CD4-positive, alpha-beta T cell treated with Interleukin-15 for 1 hour (primary cell): ENCODE measurements at places on chromosomes 4 and X.

DNA sequence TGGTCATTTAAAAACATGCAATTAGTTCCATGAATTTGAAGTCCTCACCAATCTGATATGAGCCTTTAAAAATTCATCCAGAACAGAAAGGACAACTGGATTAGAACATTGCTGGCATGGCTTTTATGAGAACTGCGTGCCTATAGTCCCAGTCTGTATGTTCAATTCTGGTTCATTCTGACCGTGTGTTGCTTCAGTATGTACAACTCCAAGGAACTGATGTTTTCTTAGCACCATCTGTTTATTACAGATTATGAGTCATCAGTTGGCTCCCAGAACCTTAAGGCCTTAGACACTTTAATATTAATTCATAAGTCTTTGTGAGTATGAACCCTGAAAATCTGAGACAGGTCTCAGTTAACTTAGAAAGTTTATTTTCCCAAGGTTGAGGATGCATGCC lies 115.0 kb downstream of the CEP44 start:
- DNase-seq: no peak

GRCh38 chr4:18566970-18567799 lies 545.6 kb upstream of the LCORL start:
- no peak for DNase-seq

DNA sequence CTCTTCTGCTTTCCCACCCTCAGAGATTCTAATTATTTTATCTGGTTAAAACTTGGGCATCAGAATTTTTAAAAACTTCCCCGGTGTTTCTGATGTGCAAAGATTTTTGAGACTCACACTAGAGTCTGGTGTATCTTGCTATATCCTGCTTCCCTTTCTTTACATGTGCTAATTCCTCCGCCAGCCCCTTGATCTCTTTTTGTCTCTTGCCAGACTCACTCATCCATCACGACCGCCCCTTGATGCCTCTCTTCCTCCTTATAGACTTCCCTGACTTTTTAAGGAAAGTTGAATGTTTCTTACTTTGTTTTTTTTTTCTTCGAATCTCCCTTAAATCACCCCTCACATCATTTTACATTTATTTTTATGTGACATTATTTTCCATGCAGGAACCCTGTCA lies 274.9 kb upstream of the PITX2 start:
- no peak for DNase-seq

DNA sequence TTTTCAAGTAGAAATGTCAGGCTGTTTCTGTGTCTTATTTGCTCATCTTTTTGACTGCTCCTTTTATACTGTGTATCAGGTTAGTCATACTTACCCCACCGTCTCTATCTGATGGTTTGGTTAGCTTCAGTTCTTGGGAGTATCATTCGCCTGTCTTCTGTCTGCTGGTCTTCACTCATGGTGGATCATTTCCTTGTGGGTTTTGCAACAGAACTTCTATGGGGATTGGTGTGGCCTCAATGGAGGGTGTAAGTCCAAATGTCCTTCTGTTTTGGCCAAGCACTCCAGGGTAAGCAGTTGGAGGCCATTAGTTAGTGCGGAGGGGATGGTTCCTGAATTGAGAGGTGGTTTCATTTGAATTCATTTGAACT lies 7.2 kb downstream of the ABCD1 start:
- DNase-seq: no peak

GRCh38 chr4:8675383-8675782 lies 82.8 kb downstream of the CPZ start:
- DNase-seq: no peak

GRCh38 chr4:93183576-93183975 lies 645.0 kb upstream of the ATOH1 start:
- DNase-seq: no peak

DNA sequence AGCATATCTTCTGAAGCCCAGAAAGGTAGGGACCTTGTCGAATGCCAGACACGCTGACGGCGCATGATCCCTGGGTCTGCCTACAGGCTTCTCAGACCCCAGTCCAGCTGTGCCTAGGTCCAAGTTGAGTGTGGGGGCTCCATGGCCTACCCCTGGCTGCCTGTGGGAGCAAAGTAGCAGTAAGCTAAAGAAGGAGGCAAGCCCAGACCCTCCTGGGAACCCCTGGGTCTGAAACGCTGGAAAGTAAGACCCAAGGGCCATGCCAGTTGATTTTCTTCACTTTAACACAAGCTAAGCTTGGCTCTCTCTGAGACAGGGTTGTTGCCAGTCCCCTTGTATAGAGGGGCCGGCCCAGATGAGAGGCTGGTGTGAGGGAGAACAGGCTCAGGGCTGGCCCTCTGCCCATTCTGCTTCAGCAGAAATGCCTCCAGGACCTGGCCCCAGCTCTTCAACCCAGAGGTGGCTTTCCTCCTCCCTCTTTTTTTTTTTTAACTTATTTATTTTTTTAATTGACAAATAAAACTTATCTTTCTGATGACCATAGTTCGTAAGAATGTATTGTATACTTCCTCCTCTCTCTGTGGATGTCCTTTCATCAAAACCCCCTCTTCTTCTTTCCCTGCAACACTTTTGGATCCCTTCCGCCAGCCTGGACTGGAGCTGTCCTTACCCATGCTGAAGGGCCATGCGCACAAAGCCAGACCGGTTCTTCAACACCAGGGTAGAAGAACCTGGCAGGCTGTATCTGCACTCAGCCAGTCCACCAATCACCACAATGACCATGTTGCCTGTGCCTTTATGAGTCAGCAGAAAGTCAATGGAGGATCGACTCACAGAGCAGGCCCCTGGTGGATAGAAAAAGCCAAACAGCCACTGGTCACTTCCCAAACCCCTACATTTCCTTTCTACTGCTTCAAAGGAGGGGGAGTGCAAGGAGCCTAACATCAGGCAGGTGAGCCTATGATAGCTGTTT lies 7.1 kb downstream of the AWAT2 start:
- no peak for DNase-seq

DNA sequence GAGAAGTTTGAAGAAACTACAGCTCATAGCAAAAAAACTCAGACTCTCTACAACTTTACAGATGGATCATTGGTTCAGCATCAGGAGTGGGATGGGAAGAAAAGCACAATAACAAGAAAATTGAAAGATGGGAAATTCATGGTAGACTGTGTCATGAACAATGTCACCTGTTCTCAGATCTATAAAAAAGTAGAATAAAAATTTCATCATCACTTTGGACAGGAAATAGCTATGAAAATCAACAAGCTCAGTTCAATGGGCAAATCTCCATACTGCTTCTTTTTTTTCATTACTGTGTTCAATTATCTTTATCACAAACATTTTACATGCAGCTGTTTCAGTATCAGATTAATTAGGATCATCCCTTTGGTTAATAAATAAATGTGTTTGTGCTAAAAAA lies 76.5 kb upstream of the RAPGEF2 start:
- no peak for DNase-seq

- no peak for DNase-seq
These were observed 68.9 kb upstream of the TRAM1L1 start for GRCh38 chr4:117154251-117154650.

DNA sequence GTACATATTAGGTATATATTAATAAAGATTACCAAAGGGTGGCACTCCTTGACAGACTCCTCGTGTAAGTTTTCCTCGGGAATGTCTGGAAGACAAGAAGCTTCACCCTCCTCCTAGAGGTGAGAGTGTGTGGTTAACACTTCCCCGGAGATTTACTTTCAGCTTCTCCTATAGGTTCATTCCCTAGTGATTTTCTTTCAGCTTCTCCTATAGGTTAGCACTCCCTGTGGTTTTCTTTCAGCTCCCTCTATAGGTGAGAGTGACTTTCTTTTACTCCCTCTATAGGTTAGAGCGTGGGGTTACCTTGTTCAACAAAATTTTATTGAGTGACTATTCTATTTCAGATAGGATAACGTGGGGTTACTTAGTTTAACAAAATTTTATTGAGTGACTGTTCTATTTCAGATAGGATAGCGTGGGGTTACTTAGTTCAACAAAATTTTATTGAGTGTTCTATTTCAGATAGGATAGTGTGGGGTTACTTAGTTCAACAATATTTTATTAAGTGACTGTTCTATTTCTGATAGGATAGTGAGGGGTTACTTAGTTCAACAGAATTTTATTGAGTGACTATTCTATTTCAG lies 106.0 kb upstream of the PLAC1 start:
- DNase-seq: no peak

DNA sequence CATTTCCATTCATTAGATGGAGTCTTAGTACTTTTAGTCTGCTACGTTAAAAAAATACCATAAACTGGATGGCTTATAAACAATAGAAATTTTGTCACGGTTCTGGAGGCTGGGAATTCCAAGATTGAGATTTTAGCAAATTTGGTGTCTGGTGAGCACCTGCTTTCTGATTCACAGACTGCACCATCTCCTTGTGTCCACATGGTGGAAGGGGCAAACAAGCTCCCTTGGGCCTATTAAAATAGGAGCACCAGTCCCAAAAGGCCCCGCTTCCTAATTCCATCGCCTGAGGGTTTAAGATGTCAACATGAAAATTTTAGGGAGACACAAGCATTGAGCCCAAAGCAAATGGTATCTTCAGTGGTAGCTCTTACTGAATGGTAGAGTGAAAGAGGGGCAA lies 120.5 kb upstream of the MAP9 start:
- no peak for DNase-seq

DNA sequence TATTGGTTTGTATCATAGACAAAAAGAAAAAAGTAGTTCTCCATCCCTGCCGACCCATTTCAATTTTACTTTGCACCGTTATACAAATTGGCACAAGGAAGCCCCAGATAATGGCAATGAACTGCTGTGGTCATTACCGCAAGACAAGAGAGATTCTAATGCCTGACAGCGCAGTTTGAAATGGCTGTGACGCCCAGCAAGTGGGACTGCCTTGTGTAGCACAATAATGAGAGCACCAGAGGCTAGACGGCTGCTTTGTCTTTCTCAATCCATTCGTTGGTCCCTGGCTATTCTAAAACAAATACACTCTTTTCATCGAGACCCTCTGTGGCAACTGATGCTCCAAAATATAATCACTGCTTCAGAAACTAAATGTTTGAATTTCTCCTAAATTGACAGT lies 192.4 kb upstream of the NEIL3 start:
- DNase-seq: no peak

DNA sequence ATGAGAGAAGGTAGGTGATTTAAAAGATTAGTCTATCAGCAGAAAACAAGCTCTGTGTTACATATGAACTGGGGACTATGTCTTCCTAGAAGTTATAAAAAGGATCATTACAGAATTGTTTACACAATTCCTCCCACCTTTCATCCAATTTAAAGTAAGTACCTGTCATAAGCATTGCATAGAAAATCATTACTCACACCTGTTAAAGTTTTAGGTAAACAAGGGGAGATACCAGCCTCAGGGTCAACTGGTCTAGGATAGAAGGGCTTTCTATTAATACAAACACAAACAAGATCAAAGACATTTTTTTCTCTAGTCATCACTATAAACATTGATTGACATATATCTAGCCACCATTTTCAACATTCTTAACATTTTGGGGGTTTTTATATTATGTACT lies 333.9 kb downstream of the ARHGAP24 start:
- no peak for DNase-seq

DNA sequence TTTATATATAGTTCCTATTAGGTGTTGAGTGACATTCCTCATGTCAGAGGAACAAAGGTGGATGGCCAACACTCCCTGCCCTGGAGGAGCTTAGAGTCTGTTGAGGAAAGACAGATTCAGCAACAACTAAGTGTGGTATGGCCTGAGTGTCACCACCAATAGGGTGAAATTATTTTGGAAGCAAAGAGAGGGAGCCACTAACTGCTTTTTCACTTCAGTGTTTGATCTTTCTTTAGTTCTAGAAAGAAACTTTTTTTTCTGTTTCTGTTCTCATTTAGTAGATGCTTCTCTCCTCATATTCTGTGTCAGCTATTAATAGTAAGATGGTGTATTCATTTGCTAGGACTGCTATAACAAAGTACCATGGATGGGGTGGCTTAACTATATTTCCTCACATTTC lies 81.5 kb downstream of the ARX start:
- no peak for DNase-seq

DNA sequence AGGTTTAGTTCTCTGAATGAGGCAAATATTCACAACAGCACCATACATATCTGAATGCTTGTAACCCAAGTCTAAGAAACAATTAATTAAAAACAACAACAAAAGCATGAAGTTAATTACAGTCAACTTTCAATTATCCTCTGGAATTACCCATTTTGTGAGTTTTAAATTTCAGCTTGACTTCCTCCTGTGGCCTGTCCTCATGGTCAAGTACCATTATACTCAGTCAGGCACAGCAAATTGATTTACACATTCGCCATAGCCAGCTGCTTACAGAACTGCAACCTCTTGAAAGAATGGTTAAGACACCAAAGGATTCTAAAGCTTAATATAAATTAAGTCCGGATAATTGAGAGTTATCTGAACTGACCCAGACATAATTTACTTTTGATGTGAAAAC lies 306.5 kb downstream of the CAMK2D start:
- no peak for DNase-seq

DNA sequence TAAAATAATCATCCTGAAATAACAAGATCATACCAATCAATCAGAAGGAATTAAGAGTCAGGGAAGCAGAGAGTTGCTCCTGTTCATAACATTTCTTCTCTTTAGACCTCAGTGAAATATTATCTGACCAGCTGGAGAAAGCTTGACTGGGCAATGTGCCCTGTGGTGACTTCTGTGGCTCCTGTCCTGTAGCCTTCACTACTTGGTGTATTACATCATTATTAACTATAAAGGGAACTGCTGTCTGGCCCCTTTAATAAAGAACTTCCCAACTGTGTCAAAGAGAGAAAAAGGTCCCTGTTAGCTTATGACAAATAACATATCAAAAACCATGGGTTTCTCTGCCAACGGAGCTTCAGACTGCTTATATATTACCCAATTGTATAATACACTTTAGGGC lies 18.0 kb downstream of the OPHN1 start:
- DNase-seq: no peak

DNA sequence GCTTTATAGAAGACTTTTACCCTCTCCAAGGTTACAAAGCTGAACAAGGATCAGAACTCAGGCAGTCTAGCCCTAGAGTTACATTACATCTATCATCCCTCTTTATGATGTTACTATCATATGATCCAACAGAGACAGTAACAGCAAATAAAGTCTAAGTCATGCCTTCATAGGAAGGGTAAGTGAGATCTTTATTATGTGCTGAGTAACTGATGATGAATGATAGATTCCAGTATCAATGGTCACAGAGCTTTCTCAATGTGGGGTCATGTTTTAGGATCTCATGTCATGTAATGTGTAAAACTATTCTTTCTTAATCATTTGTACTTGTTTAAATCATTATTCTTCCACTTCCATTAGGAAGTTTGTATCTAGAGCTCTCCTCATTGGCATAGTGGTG lies 22.8 kb downstream of the ELOVL6 start:
- no peak for DNase-seq

GRCh38 chr4:57314636-57315035 lies 204.5 kb upstream of the IGFBP7 start:
- DNase-seq: no peak

DNA sequence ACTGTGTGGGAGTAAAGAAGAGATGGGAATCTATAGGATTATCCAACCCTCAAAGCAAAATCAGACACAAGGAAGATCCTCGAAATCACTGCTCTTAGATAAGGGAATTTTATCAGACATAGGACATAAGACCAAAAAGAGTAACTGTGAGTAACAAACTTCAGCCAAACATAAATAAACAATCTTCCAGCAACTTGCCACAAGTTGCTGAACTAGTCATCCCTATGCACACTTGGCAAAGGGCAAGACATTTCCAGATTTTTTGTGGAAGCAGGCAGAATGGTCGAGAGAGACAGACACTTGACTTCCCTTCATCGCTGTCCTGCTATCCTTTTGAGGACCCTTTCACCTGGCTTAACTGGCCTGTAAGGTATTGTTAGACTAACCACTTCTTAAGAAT lies 89.6 kb downstream of the KCNIP4 start:
- no peak for DNase-seq
